ENCODE measurements at places on chromosomes 7 and 10.

- DNase-seq: no peak
These were observed 7.1 kb downstream of the FGF8 start for GRCh38 chr10:101768791-101769170.

DNA sequence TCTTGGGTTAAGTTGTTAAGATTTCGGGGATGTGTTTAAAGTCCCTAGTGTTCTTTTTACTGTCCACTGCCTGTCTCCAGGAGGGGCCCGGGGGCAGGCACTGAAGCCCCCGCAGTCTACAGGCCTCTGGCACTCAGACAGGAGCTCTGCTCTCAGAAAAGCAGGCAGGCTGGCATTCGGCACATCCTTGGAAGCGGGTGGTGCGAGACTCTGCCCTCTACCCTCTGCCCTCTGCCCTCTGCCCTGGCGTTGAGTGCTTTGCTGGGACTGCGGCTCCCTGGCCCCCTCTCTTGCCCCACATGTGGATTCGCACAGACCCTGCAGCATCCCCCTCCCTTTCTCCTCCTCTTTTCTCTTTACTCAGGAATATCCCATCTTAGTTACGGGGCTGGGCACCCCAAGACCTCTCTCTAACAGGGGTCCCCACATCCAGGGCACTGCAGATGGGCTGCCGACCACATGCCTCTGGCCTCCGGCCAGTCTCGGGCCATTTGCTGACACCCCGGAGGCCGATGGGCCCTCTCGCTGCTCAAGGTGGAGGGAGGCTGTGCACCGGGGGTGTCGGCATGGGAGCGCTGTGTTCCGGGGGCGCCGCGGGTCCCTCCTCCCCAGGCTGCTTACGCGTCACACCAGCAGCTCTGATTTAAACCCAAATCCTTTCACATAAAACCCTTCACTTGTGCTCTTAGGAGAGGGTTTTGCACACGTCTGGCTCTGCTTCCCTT, 479.9 kb downstream of the DNAJB6 start:
- no peak for DNase-seq

DNA sequence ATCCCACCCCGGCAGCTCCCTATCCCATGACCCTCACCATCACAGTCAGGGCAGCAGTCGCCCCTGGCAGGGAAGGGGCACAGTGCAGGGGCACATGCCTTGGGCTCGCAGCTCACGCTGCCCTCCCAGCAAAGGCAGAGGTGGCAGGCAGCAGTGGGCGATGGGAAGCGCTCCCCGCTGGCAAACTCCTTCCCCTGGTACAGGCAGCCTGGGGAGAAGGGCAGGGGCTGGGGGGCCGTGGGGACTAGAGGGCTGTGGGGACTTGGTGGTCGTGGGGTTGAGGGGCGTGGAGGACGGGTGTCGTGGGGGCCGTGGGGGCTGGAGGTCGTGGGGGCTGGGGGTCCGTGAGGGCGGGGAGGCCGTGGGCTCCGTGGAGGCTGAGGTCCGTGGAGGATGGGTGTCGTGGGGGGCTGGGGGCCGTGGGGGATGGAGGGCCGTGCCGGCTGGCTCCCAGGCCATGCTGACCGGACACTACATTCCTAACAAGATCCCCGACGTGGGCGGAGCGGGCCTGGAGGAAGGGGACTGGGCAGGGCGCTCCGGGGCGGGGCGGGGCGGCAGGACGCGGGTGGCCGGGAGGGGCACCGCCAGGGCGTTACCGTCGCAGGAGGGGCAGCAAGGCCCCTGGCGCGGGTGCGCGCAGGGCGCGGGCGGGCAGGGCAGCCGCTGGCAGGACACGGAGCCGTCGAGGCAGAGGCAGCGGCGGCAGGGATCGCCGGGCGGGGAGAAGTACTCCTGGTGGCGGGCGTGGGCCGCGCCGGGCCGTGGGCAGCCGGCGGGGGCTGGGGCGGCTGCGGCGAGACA, 20.0 kb downstream of the KCP start:
- DNase-seq: no peak

- peak; percentile 69 for DNase-seq
These were observed 156.0 kb downstream of the SEMA3D start for GRCh38 chr7:85030893-85031292.

- no peak for DNase-seq
These were observed 49.0 kb downstream of the CSGALNACT2 start for GRCh38 chr10:43187213-43187612.
